Substantia nigra (tissue), 51 donors: ENCODE measurements at places on chromosomes 11 and 22.

- DNase-seq: no peak
Observed at GRCh38 chr11:88104408-88104807, 70.8 kb downstream of the RAB38 start.

DNA sequence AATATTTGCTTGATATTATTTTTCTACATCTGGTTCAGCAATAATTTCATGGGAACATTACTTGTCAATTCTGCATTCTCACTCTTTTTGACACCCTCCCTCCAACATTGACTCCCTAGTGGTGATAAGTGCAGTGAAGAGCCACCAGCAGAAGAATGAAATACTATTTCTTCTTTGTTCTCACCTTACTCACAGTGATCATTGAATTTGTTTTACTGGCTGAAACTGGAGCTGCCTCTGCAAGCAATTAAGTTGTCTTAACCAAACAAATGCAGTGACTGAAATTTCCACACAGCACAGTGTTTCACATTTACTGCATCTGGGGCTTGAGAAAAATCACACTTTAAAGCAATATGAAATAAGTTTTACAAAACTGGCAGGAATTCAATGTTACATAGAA is 189.8 kb downstream of the JRKL start:
- DNase-seq: no peak

GRCh38 chr11:1526785-1527184 is 40.2 kb upstream of the MOB2 start:
- DNase-seq: no peak

GRCh38 chr22:47618180-47619010 is 855.9 kb downstream of the TBC1D22A start:
- DNase-seq: no peak
